Right renal cortex interstitium (tissue), 3 donors: ENCODE measurements at places on chromosomes 6 and 20.

GRCh38 chr6:88666901-88667300 lies 296.5 kb downstream of the RNGTT start:
- no peak for DNase-seq

DNA sequence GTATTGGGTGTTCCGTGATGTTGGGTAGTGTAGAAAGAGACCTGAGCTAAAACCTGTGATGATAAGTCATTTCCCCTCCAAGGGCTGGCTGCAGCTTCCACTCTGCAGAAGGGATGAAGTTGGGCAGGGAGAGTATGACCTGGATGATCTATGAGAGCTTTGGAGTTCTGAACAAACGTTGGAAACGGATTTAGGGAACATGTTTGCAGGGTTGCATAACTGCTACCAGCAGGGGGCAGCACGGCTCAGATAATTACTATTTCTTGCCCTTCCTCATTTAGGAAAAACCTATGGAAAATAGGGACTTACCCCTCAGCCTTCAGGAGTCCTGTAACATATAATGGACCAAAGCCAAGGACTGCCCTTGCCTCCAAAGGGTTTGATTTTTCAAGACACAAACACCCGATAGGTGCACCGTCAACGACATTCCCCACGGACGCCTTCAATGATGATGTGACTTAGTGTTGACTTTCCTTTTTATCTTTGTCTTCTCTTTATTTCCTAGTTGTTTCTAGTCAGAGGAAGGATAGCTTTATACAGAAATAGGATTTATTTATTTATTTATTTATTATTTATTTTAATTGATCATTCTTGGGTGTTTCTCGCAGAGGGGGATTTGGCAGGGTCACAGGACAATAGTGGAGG lies 164.9 kb upstream of the SASH1 start:
- peak; percentile 24 for DNase-seq

- no peak for DNase-seq
Measured at GRCh38 chr6:31927863-31928671, 550 bp downstream of the C2 start.

- DNase-seq, result no peak
Measured at GRCh38 chr6:160276126-160276525, 17.5 kb upstream of the SLC22A2 start.

- no peak for DNase-seq
Measured at GRCh38 chr6:7559651-7560385, 18.3 kb downstream of the DSP start.

- no peak for DNase-seq
Measured at GRCh38 chr20:50101887-50102286, 11.1 kb downstream of the UBE2V1 start.

- no peak for DNase-seq
Measured at GRCh38 chr6:227074-227782, 65.1 kb upstream of the DUSP22 start.

- no peak for DNase-seq
Measured at GRCh38 chr20:34220561-34220960, 20.7 kb upstream of the ASIP start.

DNA sequence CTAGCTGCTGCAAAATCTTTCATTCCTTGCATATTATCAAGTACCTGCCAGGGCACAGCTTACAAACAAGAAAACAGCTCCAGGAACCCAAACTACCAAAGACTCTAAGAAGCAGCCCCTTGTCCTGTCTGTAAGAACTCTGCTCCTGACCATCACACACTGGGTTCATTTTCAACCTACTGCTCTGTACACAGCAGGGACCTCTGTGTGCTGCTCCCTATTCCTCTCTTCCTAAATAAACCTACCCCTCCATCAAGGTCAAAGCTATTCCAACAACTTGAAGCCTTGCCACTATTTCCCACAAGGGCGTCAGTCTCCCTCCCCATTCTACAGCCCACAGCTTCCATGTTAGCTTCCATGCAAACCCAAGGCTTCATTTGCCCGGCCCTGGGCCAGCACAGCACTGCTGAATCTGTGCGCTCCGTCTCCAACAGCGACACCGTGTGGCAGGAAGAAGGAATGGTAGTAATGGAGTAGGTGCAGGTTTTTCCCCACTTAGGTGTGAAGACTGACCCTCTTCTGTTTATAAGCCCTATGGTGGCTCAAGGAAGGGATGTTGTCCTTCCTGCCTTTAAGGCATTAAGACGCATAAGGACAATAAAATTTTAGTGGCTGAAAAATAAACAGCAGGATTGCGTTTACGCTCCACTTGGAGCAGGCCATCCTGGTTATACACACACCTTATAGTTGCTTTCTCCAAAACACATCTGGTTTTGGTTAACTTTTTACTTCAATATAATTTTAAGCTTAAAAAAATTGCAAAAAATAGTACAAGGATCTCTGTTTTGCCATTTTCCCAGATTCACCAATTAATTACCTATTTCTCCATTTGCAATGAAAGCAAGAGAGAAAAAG lies 115.2 kb upstream of the NXT1 start:
- DNase-seq, result peak; percentile 13

DNA sequence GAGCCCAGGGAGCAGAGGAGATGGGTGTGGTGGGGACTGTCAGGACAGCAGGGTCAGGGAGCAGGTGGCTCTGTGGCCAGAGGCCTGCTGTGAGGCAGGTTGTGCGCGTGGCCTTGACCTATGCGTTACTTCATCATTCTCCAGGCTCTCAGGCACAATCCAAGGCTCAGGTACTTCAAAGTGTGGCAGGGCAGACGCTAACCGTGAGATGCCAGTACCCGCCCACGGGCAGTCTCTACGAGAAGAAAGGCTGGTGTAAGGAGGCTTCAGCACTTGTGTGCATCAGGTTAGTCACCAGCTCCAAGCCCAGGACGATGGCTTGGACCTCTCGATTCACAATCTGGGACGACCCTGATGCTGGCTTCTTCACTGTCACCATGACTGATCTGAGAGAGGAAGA lies 535 bp downstream of the NCR2 start:
- no peak for DNase-seq

GRCh38 chr6:130239755-130240154 lies 17.0 kb upstream of the SAMD3 start:
- no peak for DNase-seq

GRCh38 chr6:102223942-102224341 lies 830.4 kb downstream of the GRIK2 start:
- no peak for DNase-seq

DNA sequence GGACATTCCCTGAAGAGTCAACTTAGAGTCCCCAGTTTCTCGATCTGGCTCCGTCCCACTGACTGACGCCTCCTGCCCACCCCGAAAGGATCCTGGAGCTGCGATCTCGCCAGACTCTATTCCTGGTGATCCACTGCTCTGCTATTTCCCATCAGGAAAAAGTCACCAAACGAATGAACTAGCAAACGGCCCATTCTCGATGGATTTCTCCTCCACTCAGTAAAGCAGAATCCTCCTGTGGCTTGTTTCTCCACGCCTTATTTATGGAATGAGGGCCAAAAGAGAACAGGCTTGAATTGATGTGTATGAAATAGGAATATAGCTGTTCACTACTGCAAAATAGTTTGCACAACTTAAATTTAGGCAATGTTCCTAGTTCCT lies 5.4 kb downstream of the NKX2-4 start:
- DNase-seq, result no peak

- no peak for DNase-seq
Measured at GRCh38 chr6:41922154-41922553, 855 bp downstream of the BYSL start.

DNA sequence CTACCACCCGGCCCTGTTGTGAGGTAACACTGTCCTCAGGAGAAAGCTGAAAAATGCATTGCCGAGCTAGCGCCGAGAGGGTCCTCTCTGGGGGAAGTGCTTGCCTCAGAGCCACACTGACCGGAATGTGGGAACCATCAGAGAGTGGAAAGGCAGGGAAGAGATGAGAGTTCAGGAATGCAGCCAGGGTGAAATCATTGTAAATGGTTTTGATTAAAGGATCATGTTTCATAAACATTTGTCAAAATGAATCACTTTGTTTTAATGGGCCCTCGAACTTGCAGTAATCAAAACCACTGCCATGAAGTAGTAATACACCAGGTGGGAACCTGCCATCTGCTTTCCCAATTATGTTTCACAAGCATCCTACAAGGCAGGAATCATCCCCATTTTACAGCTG lies 16.9 kb upstream of the IL17F start:
- no peak for DNase-seq

- no peak for DNase-seq
Measured at GRCh38 chr6:169362501-169363121, 109.0 kb upstream of the THBS2 start.

DNA sequence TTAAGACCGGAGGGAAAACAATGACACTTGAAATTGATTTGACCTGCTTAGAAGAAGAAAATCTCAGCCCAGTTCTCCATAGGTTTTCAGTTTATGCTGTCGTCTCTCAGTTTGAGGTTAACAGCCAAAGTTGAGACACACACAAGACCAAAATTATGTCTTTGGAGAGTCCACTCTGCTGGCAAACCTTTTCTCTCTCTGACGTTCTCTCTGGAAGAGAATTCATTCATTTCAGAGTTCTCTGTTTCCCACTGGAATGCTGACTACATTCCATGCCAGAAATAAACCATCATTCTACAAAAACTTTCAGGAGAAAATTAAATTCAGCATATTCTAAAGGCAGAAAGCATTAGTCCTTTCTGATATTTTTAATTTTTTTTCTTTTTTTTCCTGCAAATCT lies 155.2 kb downstream of the TFAP2A start:
- no peak for DNase-seq

GRCh38 chr20:50197463-50198179 lies 7.0 kb downstream of the CEBPB start:
- DNase-seq, result no peak

GRCh38 chr6:135853227-135853626 lies 1.7 kb downstream of the PDE7B start:
- DNase-seq, result no peak

DNA sequence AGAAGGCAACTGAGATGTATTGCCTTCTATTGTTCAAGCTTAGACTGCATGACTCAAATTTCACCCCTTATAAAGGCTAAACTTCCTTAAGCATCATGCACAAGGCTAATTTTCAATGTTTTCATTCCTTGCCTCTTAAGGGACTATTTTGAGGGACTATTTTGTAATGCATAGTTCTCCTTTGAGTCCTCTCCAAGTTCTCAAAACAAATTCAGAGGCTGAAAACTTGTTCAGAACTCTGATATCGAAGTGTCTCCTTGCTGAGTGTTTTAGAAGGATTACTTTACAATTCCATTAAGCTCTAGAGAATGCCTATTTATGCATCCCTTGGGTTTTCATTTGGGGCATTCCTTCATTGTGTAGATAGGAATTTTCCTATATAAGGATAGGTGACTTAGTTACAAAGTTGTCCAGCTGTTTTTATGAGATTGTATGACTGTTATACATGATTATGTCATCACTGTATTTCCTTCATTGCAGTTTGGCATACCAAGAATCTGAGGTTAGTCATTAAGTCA lies 41.7 kb downstream of the COL19A1 start:
- DNase-seq, result no peak

DNA sequence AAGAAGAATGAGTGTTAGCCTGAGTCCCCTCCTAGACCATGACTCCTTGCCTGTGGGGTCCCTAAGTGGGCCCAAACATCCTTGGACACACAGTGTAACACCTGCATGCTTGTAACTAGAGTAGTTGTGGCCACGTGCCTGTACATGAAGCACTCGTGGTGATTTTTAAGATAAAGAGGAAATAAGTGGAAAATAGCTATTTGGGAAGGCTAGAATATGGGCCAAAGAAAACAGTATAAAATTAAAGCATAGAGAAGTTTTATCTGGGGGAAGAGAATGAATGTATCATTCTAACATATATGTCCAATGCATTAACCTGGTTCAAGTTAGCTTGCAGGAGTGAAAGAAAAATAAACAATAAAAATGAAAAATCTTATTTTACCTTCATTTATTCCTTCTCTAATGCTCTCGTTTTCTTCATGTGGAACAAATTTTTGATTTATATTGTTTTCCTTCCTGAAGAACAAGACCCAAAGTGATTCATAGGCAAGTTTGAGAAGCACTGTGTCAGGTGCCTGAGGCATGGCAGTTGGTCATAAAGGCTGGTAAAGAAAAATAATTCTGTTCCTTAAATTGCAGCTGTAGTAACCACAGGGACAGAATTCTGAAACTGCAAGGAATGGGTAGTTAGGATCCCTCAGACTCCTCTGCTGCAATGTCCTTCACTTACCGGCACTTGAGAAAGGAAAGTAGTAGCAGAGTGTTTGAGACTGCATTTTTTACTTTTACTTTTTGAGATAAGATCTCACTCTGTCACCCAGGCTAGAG lies 8.5 kb upstream of the CST3 start:
- no peak for DNase-seq

- DNase-seq, result no peak
Measured at GRCh38 chr6:151279891-151280290, 40.1 kb downstream of the AKAP12 start.

GRCh38 chr20:10239954-10240353 lies 21.3 kb downstream of the SNAP25 start:
- DNase-seq, result no peak

- no peak for DNase-seq
Measured at GRCh38 chr6:63565058-63565726, 7.1 kb upstream of the LOC128125822 start.

GRCh38 chr6:152563177-152563576 lies 74.0 kb downstream of the SYNE1 start:
- DNase-seq, result no peak

GRCh38 chr6:3209114-3210023 lies 18.1 kb downstream of the TUBB2B start:
- DNase-seq, result no peak

GRCh38 chr20:21156266-21156665 lies 30.4 kb downstream of the KIZ start:
- DNase-seq, result no peak

- DNase-seq, result no peak
Measured at GRCh38 chr6:163965426-163966348, 551.2 kb downstream of the QKI start.

DNA sequence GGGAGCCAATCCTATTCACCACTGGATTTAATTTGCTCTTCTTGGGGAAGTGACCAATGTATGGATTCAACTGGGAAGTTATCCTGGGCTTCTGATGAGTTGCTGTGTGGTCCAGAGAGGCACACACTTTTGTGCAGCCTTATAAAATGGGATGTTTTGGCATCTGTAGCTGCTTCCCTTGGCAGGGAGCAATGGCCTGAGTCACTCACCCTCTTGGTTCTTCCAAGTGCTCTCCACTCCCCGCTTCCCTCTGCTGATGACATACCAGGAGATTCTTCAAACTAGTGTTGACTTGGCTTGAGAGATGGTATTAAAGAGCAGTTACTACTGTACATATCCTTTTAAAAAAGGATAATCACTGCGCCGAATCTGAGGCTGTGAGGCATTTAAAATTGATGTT lies 105.8 kb downstream of the JARID2 start:
- DNase-seq, result no peak
